ENCODE measurements at places on chromosomes 5 and 9. TPM values are rescaled to one million over a fixed set of nuclear protein-coding genes. Genes with fewer than 3 reads are reported as not detected.

DNA sequence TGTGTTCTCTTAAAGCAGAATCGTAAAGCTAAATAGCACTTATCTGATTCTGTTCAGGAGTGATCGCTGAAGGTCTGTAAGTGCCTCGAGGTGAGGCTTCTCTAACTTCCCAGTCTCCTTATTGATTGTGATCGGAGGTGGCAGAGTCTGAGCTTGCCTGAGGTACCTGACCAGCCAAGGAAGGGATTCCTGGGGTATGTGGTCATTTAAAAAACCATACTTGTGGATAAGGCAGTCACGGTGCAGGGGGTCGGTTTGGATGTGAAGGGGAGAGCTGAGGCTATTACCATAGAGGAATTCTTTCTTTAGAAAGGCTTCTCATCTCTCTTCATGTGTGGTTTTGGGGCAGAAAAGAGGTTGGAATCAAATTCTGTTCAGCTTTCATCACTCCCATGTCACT, 193.7 kb downstream of the TLE4 start:
- no peak for DNase-seq

GRCh38 chr5:88675708-88676636, 207.0 kb downstream of the MEF2C start:
- DNase-seq: peak; percentile 88

DNA sequence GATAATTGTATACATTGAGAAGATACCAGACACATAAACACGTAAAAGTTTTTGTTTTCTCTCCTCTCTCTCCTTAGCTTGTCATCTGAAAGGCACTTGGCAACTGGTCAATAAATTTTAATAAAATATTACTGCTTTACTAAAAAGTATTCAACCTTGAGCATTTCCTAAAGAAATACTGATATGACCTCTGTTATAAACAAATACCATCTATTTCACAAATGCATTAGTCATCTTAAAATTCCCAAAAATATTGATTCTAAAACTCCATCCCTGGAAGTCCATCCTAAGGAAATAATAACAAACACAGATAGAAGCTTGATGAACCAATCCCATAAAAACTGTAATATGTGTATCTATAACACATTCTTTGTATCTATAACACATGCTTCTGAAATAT, 483.2 kb downstream of the TLR4 start:
- no peak for DNase-seq

- no peak for DNase-seq
These were observed 13.1 kb upstream of the SERINC5 start for GRCh38 chr5:80268916-80269315.

DNA sequence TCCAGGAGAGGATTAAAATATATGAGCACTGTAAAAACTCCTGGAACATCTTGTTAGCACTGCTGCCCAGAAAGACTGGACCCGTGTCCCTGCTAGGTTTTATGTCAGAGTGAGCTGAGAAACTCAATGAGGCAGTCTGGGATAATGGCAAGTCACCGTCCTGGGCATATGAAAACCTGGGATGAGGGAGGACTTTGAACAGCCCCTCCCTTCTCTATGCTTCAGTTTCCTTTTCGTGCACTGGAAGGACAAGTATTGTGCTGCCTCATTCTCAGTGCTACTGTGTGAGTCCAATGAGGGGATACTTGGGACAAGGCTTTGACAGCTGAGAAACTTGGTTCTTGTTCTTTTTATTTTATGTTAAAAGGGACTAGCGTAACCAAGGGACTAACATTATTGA, 143.0 kb upstream of the SHB start:
- DNase-seq: no peak

The LRRC70 gene
- 0.91 TPM for total RNA-seq

The BTNL3 gene
- not detected for total RNA-seq
